ENCODE measurements at places on chromosomes 16 and 17.
A peak's percentile ranks its signal among the peaks of the same experiment; 100 is the strongest.

DNA sequence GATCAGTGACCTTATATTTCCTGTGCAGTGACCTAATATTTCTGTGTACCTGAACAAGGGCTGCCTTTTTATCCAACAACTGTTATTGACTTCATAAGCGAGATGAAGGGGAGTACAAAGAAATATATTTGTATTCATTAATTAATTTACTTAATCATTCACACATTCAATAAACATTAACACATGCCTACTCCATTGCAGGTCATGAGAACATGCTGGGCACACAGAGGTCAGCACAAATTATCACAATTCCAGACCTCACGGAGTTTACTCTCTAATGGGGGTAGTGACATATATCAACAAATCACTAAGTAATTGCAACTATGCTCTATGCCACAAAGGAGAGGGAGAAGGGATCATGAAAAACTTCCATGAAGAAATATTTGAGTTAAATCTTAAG, 614.6 kb downstream of the TOX3 start:
- no peak for DNase-seq

DNA sequence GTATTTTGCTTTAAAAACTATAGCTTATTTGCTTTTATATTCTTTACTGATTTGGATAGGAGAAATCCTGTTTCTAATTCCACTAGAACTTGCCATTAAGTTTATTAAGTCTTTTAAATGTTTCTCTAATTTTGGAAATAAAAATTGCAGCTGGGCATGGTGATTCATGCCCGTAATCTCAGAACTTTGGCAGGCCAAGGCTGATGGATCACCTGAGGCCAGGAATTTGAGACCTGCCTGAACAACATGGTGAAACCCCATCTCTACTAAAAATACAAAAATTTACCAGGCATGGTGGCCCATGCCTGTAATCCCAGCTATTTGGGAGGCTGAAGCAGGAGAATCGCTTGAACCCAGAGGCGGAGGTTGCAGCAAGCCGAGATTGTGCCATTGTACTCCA, 30.7 kb downstream of the DNAH17 start:
- DNase-seq: no peak

DNA sequence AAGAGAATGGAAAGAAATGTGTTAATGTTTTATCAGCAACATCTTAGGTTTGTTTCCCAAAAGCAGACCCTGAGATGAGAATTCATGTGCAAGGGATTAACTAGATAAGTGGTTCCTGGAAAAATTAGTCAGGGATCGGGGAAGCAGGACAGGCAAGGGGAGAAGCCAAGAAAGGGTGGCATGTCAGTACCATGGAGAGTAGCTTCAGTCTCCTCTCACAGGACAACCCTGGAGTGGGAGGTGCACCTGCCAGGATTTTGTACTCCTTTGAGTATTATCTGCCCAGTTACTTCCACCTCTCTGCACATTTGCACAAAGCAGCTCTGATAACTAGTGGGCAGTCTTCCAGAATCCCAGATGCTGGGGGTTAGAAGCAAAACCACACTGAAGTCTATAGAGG, 117.0 kb downstream of the RGS9 start:
- DNase-seq: no peak

DNA sequence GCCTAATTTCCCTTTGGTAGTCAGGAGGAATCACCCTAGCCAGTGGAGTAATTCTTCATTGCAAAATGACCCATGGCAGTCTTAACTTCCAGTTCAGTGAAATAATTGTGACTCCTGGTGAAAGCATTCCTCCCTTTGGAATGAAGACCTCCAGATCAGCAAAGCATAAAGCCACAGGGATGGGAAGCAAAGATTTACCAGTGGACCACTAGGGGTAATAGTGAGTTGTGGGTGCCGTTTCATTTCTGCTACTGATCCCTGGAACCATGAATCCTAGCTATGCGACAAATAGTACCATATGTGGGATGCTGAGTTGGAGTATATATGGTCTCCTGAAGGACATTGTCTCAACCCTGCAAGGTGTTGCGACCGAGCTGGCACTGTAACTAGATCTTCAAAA, 13.7 kb downstream of the DYNLL2 start:
- DNase-seq: no peak

- DNase-seq: no peak
Measured at GRCh38 chr17:37713028-37713431, 31.8 kb downstream of the HNF1B start.

- DNase-seq: peak; percentile 72
Measured at GRCh38 chr17:47978324-47978723, 7.4 kb downstream of the CDK5RAP3 start.
